ENCODE measurements at places on chromosomes 4 and X. TPM values are rescaled to one million over a fixed set of nuclear protein-coding genes. Genes with fewer than 3 reads are reported as not detected.

- DNase-seq = no peak
Observed at GRCh38 chr4:8266508-8266907, 3.0 kb upstream of the HTRA3 start.

DNA sequence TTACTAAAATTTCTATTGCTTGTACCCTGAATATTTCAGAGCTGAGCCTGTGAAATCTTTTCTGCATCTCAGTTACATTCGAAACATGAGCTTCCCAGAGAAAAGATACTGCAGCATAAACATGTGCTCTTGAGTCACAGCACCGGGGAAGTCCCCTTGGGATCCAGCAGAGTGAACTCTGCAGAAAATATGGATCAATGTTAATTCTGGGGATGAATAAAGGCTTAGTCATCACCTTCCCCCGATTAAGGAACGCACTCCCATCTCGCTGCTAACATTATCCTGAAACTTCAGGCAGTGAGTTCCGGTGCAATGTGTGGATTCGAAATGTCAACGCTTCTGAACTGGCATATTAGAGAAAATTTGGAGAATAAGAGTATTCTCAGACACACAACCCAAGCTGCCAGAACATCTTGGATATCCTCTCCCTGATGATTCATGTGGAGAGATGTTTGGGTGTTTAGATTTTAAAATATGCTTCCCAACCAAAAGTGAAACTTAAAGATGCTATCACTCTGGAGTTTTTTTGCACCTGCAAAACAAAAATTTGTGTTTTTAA lies 90.8 kb downstream of the IRF2 start:
- no peak for DNase-seq

DNA sequence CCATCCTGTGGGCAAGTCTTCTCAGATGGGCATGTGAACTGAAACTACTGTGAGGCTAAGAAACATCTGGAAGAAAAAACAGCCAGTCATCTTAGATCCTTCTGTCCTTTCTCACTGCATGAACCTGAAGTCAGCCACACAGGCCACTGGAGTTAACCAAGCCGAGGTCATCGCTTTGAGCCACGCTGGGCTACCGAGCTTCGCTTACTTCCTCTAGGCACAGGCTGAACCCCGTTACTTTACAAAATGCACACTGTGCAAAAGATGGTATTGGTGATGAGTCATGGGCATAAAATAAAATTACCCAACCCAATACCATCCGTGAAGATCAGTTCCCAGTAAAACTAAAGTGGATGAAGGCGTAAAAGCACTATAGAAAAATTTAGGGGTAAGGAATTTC lies 86.2 kb downstream of the MTMR1 start:
- peak; percentile 57 for DNase-seq

- DNase-seq = no peak
Observed at GRCh38 chrX:2410279-2411020, 90.3 kb downstream of the DHRSX start.

DNA sequence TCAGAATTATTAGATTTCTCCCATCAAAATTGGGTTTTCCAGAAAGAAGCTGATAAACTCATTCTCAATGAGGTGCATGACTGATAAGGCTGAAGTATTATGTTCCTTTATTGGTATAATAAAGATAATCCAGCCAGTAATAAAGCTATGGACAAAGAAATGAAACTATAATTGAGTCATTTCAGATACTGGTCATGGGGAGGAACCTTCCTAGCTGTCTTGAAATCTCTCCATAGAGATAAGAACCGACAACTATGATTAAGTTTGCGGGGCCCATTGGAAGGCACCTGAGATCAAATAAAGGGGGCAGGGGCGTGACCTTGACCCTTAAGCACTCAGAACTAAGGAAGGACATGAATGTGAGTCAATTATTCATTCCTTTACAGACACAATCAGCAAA lies 47.8 kb downstream of the RAI2 start:
- DNase-seq = no peak

DNA sequence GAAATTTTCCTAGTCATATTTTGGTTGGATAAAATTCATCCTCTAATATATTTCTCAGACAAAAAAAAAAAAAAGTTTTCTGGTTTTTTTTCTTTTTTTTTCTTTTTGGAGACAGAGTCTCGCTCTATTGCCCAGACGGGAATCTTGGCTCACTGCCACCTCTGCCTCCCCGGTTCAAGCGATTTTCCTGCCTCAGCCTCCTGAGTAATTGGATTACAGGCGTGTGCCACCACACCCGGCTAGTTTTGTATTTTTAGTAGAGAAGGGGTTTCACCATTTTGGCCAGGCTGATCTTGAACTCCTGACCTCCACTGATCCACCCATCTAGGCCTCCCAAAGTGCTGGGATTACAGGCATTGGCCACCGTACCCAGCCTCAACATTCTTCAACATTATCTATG lies 432.7 kb upstream of the PABPC4L start:
- no peak for DNase-seq

- no peak for DNase-seq
Observed at GRCh38 chrX:67720344-67720743, 176.5 kb downstream of the AR start.

- DNase-seq = no peak
Observed at GRCh38 chr4:1240721-1241465, 8.0 kb downstream of the CTBP1 start.

- DNase-seq = no peak
Observed at GRCh38 chr4:48913346-48913745, 6.8 kb upstream of the OCIAD2 start.

DNA sequence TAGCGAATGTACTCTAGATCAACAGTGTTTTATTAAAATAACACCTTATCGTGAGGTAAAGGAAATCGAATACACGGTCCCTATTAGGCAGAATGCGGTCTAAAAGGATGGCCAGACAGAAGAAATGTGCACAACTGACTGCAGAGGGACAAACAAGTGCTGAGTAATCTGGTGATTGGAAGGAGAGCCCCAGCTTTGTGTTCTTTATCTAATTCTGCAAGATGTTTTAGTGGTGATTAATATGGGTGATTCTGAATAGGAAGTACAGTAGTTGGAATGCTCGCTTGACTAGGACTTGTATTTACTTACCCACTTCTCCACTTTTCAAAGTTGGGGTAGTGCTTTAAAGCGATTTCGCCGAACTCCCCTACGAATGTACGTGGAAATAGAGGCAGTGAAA lies 1.2 kb downstream of the WDR44 start:
- no peak for DNase-seq

- no peak for DNase-seq
Observed at GRCh38 chr4:76212851-76213414, 691 bp downstream of the SCARB2 start.

DNA sequence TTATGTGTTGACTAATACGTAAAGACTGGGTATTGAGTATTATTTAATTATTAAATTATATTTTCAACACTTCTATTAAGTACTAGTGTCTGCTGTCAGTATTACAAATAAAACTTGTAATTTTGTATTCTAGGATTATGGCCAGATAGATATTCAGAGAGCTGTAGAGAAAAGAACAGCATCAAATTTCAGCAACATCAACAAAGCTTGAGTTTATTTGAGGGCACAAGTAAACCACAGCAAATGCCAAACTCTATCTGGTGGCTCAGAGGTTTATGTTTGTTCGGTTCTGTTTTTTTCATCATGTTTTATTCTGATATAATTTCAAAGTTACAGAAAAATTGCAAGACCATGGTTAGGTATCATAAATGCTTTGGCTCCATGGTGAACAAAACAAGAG lies 1530.5 kb downstream of the PCDH18 start:
- no peak for DNase-seq

DNA sequence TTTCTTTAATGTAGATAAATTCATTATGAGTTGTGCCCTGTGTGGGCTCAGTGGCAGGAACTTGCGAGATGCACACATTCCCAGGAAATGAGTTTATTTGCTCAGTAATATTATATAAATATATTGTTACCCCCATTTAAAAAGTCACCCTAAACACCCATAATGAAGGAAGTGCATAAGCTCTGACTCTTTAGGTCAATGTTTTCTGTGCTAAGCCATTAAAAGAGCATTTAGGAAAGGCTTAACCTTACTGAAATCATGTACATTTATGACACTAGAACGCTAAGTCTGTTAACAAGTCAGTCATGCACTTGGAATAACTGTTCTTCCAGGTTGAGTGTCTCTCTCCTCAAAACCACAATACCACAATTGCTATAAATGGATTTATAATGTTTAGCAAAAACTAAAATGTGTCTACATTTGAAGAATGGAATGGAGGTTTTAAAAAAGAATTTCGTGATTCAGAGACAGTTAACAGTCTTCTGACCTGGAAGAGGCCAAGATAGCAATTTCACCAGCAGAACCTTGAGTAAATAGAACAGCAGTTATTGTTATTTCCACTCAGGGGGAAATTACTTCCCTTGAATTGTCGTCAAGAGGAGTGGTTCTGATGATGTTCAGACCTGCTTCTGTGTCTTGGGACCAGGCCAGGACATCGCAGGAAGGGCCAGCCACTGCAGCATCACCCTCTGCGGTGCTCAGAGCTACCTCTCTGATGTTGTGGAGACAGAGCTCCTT lies 91.1 kb upstream of the VEGFC start:
- DNase-seq = no peak

DNA sequence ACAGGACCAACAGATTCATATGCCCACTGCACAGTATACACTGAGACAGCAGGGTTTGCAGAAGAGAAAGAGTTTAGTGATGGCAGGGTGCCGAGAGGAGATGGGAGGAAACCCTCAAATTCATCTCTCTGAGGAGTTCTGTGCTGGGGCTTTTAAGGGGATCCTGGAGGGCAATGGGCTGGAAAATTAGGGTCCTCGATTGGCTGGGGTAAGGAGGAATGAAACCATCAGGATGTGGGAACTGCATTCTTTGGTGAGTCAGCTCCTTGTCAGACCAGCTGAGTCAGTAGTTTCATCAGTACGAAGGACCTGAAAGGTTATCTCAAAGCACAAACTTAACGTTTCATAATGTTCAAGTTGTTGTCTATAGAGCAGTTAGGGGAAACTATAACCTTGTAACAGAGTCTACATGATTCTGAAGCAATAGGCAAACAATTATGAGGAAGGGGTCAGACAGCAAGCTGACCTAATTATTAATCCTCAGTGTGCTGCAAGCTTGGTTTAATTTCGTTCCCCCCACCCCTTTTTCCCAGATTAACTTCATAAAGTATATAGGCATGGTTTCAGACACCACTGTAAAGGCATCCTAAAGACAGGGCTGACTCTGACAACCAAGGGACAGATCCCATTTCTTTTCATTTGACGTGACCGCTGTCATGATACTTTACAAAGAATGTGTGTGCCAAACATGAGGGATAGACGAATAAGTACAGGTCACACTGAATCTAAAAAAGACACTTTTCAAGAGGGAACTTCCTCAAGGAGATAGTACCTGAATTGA lies 1.5 kb upstream of the MSMO1 start:
- no peak for DNase-seq

GRCh38 chr4:16265820-16266219 lies 39.5 kb upstream of the TAPT1 start:
- no peak for DNase-seq

DNA sequence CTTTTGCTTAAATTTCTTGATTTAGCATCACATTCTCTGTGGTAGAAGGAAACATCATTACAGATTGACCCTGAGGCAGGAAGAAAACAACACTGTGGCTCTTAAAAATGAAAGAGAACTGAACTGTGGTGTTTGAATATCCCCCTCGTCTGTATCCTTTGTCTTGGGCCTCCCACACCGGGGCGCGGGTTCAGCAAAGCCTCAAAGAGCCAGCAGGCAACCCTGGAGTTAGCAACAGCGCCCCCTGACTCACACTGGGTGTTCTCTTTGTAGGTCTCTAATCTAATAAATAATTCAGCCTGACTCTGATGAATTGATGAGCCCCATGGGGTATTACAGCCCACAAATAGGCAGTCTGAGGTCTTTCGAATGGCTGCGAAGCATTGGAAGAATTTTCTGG lies 46.1 kb upstream of the CTSO start:
- no peak for DNase-seq

- DNase-seq = no peak
Observed at GRCh38 chr4:187075514-187075913, 351.9 kb upstream of the FAT1 start.

GRCh38 chr4:17203797-17204196 lies 305.4 kb upstream of the LDB2 start:
- no peak for DNase-seq

DNA sequence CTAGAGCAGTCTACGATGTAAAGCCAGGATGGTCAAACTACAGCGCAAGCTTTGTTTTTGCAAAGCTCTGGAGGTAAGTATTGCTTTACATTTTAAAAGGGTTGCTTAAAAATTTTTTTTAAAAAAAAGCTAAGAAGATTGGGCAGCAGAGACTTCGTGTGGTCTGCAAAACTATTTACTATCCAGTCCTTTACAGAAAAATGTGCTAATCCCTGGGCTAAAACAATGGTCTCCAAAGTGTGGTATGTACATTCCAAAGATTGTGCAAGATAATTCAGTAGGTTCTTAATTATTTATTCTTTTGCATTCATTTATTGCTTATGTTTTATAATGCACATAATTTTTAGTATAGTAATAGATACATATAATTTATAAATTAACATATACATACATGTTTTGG lies 113.2 kb downstream of the MFAP3L start:
- no peak for DNase-seq

GRCh38 chr4:10734697-10735096 lies 50.1 kb upstream of the CLNK start:
- DNase-seq = no peak

GRCh38 chr4:154858166-154858565 lies 77.1 kb downstream of the RBM46 start:
- no peak for DNase-seq

DNA sequence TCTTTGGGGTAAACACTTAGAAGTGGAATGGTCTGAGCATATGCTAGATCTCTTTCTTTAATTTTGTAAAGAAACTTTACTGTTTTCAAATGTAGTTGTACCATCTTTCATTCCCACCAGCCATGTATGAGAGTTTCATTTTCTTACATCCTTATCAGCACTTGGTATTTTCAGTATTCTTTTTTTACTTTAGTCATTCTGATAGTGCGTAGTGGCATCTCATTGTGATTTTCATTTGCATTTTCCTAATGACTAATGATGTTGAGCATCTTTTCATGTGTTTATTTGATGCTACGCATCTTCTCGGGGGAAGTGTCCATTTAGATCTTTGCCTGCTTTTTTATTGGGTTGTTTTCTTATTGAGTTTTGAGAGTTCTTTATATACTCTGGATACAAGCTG lies 71.3 kb upstream of the PRPS1 start:
- DNase-seq = no peak

- no peak for DNase-seq
Observed at GRCh38 chr4:25970226-25970675, 56.2 kb downstream of the SMIM20 start.

SHROOM4 gene
- 13.6 TPM for total RNA-seq

CLGN gene
- total RNA-seq = 92.6 TPM

MAGEA1 gene
- not detected for total RNA-seq

CCKAR gene
- not detected for total RNA-seq

SPOCK3 gene
- total RNA-seq = not detected

UGT2A1 gene
- total RNA-seq = not detected

VCX3A gene
- not detected for total RNA-seq

SCRG1 gene
- 0.31 TPM for total RNA-seq

NSD2 gene
- total RNA-seq = 23.8 TPM

UTP3 gene
- 12.5 TPM for total RNA-seq

ABRAXAS1 gene
- total RNA-seq = 5.7 TPM

REST gene
- 25.4 TPM for total RNA-seq

CT45A10 gene
- total RNA-seq = not detected

LARP1B gene
- 11.8 TPM for total RNA-seq

TIGD4 gene
- not detected for total RNA-seq

TGIF2LX gene
- total RNA-seq = not detected

MEPE gene
- not detected for total RNA-seq

Data from right atrium auricular region (tissue), 2 donors.